ENCODE measurements at places on chromosomes 2 and 18. TPM values are rescaled to one million over a fixed set of nuclear protein-coding genes. Genes with fewer than 3 reads are reported as not detected.

The IL36RN gene
- not detected for polyA plus RNA-seq

The ALK gene
- polyA plus RNA-seq: 0.41 TPM

The ZEB2 gene
- polyA plus RNA-seq: 28.2 TPM

The DSG1 gene
- polyA plus RNA-seq: 0.05 TPM

The SCN3A gene
- polyA plus RNA-seq: 10.8 TPM

The HOXD11 gene
- polyA plus RNA-seq: 5.1 TPM
